ENCODE measurements at places on chromosomes 3 and 15.

GRCh38 chr3:43525941-43526607, 95.7 kb downstream of the ANO10 start:
- peak; percentile 13 for DNase-seq

DNA sequence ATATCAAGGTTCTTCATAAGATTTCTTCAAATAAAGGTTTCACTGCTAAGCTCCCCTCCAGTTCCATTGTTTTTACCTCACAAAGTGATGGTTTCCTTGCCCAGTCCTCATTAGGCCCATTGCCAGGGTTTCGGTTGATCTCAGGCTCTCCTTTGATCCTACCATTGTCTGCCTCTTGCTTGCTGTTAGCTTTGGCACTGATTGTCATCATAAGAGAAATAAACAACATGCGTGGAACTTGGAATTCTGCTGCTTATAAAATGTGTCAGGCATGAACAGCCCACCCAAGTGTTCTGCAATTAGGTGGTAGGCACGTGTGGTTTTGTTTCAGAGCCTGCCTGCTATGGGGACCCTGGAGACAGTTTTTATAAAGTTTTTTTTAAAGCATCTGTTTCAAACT, 107.6 kb upstream of the BFSP2 start:
- DNase-seq = no peak

- no peak for DNase-seq
These were observed 21.4 kb downstream of the OPA1 start for GRCh38 chr3:193614430-193614829.

GRCh38 chr3:86180696-86181095, 810.3 kb downstream of the VGLL3 start:
- DNase-seq = no peak

DNA sequence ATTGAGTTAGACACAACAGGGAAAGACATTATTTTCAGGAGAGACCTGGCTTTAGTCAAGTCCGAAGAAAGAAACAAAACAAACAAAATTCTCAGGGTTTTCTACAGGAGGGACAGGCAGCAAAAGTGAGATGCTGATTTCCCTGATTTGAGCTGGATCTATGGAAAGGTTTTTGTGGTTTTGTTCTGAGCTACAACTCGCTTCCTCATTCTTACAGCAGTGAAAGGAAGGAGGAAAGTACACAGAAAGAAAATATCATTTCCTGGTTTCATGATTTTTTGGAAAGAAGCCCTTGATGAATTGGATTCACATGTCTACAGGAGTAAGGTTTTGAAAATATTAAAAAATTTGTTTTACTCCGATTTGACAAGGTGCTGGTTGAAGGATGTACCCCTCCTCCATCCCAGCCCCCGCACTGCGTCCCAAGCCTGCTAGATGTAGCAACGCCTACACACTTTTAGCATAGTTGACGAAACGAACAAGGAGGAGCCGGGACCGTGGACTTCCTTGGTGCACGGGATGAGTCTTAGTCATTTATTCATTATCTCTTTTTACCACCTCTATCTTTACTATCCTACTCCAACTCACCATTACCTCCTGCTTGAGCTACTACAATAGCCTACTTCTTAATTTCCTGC, 10.8 kb downstream of the PRICKLE2 start:
- no peak for DNase-seq

DNA sequence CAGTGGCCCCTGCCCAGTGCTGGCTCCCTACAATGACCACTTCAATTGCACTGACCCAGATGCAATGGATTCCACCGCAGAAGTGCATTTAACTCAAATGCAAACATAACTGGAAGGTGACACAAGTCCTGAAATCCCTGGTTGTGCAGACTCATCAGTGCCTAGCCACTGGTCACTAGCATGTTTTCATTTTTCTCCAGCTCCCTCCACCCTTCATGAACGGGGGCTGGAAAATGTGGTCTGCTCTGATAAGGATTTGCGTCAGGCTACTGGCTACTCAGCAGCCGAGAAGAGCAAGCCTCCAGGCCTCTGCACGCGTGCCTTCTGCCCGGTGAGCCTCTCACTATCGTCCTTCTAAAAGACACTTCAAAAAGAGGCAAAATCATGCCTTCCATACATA, 27.4 kb upstream of the FURIN start:
- DNase-seq = no peak

DNA sequence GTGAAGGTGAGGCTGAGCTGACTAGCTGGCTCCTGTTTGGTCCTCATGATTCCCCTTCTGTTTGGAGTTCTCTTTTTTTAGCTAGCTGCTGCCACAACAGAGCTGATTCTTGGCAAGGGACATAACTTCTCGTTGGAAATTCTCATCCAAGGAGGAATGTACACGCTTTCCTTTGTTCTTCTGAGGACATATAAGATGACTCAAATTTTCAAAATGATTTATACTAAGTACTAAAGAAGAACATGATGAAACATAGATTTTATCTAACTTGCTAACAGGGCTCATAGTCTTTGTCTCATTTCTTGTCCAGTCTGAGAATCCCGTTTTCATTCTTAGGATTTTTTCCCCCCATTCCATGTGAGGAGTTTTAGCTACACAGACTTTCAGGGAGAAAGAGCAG, 2.9 kb upstream of the TFG start:
- no peak for DNase-seq

DNA sequence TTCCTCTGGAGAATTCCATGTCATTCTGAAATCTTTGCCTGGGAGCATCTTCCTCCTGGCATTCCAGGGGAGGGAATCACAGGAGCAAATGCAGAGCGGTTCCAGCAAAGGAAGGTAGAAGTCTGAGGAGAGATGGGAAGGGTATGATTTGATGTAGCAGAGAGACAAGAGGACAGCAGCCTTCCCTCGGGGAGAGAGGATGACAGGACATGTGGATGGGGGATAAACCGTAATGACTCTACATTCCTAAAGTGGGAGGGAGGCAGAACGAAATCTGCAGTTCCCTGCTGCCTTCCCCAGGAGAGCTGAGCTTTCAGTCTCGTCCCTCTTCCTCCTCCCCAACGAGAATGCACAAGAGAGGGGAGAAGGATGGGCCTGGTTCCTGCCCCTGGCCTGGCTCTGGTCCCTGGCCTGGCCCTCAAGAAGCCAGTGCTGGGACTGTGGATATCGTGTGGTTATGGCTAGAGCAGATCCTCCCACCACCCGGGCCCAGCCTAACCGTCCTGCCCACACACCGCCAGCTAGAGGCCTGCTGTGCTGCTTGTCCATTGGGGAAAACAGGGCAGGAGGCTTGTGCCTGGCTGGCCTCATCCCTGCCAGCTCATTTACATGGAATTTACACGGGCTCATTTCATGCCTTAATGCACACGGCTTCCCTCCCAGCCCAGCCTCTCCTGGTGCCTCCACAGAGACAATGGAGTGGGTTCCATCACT, 26.6 kb downstream of the SEMA7A start:
- no peak for DNase-seq

GRCh38 chr3:9224490-9224889, 25.0 kb downstream of the SRGAP3 start:
- DNase-seq = no peak

GRCh38 chr15:41423979-41424659, 7.2 kb downstream of the RTF1 start:
- DNase-seq = no peak

GRCh38 chr3:20537234-20537633, 351.2 kb upstream of the SGO1 start:
- DNase-seq = no peak

DNA sequence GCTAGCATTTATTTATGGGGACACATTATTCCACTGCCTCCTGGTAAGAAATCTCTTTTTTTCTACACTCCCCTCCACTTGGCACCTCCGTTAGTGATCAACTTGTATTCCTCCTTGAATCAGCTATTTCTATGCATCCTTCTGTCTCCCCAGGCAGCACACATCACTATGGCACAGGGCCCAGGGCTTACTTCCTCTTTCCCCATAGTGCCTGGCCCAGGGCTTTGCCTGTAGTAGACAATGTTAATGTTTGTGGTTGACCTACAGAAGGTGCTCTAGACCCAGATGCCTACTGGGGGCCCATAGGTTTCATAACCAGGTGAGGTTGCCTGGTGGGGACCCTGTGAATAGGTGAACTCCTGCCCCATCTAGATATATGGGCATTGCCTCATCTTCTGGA, 44.9 kb downstream of the EPHB1 start:
- no peak for DNase-seq

- DNase-seq = peak; percentile 36
These were observed 6.3 kb upstream of the SCN5A start for GRCh38 chr3:38655708-38656300.

DNA sequence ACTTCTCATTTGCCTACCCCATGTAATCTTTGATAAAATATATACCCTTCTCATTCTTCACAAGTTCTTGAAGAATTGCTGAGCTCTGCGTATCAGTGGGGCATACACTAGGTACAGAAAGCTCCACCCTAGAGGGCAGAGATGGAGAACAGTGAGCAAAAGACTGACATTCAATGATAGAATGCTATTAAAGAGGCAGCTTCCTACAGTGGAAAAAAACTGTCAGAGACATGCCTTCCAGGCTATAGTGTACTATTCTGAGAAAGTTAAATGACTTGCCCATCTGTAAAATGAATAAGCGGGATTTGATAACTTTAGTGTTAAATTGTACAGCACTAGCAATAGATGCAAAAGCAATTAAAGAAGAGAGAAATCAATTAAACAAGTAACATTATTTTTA, 172.8 kb downstream of the SUCNR1 start:
- DNase-seq = no peak

DNA sequence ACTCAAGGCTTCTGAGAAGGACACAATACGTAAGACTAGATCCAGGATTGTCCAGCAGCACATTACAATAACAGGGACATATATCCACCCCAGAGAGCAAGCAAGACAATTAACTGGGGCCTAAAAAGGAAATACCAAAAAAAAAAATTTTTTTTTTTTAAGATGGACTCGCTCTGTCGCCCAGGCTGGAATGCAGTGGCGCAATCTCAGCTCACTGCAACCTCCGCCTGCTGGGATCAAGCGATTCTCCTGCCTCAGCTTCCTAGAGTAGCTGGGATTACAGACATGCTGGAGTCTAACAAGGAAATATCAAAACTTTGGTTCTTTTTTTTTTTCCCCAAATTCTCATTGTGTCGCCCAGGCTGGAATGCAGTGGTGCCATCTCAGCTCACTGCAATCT, 28.8 kb upstream of the IMPDH2 start:
- DNase-seq = no peak

DNA sequence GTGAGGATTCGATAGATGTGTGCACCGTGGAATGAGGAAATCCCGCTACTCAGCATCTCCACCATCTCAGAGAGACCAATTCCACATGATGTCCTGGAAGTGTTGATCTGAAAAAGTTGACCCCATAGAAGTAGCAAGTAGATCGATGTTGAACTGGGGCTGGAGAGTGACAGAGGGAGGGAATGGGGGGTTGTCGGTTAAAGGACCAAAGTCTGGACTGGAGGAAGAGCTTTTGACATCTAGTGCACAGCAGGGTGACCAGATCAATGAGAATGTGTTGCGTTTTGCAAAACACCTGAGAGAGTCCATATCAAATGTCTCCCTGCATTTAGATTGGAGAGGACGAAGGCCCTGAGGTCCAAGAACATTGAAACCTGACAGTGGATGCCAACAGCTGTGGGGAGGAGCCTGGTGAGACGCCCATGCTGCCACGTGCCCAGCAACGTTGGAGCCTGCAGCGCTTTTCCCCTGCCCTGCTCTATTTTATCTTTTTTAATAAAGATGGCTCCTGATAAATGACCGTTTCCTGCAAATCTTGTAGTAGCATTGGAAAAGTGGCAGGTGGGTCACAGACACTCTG, 30.1 kb upstream of the RPL32 start:
- no peak for DNase-seq

GRCh38 chr15:85554852-85555521, 174.6 kb downstream of the AKAP13 start:
- DNase-seq = peak; percentile 82

DNA sequence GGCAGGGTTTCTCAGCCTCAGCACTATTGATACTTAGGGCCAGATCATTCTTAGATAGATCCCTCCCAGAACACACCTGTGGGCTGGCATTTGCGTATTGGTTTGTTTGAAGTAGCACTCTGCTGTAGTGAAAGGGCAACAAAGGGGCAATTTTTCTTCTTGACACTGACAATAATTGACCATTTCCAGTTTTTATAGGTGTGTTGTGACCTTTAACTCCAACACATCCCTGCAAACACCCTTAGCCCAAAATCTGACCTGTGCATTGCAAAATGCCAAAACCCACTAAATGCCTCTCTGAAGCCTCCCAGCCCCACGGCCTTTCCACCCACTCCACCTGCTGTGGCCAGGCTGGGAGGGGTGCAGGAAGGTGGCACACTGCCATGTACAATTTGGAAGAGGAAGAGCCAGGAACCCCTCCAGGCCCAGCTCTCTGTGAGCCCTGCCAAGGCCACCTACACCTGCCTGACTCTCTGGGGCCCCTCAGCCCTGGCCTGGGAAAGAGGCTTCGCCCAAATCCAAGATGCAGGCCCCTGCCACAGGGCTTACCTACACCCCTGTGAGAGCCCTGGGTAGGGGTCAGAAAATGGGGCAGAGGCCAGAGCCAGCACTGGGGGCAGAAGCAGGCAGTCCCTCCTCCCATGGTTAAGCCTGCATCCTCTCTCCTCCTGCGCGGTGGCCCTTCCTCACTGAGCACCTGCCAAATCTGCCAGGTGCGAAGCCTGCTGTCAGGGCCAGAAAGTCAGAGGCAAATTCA, 9.6 kb upstream of the CYP11A1 start:
- DNase-seq = no peak

- DNase-seq = no peak
These were observed 648 bp downstream of the AMIGO3 start for GRCh38 chr3:49718858-49719213.

DNA sequence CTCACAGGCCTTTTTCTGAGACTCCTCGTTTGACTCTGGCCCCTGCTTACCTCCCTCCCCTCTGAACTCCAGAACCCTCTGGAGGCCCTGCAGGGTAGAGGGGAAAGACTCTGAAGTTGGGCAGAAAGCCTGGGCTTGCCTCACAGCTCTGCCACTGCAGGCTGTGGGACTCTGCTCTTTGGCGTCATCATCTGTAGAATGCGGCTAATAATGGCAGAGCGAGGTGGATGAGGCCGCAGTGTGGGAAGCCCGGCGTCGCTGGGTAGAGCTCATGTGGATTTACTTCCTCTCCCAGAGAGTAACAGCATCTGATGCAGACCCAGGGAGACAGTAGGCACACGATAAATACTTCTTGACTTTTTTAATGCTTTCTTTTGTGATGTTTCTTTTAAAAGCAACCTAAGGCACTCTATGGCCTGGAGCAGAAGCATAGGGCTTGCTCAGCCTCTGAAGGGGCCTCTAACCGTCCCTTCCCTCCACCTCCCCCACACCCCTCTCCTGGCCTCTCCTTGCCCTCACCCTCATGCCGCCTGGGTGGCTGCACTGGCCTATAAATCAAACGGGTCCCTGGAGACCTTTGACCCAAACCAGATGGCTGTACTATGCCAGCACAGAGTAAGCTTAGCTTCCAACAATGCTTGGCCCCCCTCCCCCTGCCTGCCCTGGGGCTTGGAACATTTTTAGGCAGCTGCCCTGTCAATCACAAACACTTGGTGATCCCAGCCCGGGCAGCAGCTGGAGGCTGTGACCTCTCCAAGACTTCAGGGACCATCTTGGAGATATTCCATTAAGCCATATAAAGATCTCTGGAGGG, 32.9 kb downstream of the SPSB4 start:
- no peak for DNase-seq

GRCh38 chr3:52743152-52743551, 27.6 kb downstream of the NEK4 start:
- DNase-seq = no peak
